T1000 (cell line): ENCODE measurements at places on chromosomes 11 and 22.

DNA sequence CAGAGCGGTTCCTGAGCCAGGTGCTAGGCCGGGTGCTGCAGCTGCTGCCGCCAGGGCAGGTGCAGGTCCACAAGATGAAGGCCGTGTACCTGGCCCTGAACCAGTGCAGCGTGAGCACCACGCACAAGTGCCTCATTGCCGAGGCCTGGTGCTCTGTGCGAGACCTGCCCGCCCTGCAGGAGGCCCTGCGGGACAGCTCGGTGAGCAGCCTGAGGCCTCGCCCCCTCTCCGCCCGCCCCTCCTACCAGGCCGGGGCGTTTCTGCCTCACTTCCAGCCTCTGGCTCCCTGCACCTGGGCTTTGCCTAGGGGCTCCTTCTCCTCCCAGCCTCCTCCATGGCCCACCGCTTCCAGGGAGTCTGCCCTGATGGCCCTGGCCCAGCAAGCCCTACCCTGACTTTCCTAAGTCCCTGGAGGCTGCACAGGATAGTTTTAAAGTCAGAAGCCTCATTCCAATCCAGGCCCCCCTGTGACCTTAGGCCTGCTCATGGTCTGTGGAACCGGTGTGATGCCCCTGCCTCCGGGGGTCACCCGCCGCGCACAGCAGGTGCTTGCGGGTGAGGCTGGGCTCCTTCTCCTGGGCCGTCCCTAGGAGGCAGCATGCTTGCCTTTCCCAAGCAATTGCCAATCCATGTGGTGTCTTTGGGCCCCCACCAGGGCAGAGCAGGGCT lies 5.5 kb downstream of the TCIRG1 start:
- no peak for DNase-seq

DNA sequence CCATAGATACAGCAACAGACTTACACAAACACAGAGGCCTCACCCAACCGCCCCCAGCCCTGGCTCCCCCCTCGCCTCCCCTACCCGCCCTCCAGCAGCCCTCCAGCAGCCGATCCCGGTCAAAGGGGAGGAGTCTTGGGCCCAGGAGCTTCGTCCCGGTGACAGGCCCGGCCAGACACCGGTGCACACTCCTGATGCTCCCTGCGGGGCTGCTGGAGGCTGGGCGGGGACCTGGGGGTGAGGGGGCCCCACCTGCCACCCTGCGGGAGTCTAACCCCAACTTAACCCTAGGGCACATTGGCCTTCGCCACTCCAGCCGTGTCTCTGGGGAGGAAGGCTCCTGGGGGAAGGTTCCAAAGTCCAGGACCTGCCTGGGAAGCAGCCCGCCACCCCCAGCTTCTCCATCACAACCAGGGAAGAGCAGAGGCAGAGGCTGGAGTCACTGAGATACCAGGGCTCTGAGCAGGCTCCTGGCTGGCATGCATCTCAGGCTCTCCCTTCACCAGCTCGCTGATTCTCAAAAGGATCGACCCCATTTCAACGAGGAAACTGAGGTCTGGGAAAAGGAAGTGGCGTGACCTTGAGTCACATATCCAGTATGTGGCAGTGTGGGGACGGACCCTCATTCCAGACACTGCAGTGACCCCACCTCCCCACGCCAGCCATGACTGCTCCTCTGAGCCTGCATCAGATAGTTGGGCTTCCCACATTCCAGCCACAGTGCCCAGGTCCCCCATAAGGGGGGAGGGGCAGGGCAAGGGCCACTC lies 14.4 kb downstream of the BCL9L start:
- no peak for DNase-seq

GRCh38 chr11:46050003-46050461 lies 71.2 kb downstream of the PHF21A start:
- peak; percentile 30 for DNase-seq

DNA sequence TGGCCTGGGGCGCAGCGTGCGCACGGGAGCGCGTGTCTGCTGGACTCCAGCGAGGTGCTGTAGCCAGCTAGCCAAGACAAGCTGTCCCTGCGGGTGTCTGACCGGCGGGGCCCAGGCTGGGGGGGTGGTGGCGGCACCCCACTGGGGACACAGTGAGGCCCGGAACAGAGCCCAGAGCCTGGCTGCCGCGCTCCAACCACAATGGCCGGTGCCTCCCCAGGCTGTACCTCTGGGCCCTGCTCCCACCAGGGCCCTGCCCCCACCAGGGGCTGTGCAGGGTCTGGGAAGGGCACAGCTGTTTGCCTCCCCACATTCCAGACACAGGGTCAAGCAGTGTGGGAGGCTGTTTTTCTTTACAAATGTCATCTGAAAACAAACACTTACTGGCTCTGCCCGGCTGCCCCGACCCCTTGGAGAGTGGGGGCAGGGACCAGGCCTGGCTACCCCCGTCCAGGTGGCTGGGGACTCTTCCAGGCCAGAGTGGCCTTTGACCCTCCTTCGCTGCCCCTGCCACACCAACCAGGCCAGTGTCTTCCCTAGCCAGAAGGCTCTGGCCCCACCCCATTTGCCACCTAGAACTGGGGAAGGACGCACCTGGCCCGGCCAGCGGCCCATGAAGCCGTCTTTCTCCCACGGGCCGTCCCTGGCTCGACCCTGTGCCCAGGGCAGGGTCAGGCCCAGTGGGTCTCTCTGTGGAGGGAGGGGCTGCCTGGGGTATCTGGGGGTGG lies 14.6 kb downstream of the H19 start:
- DNase-seq: no peak

DNA sequence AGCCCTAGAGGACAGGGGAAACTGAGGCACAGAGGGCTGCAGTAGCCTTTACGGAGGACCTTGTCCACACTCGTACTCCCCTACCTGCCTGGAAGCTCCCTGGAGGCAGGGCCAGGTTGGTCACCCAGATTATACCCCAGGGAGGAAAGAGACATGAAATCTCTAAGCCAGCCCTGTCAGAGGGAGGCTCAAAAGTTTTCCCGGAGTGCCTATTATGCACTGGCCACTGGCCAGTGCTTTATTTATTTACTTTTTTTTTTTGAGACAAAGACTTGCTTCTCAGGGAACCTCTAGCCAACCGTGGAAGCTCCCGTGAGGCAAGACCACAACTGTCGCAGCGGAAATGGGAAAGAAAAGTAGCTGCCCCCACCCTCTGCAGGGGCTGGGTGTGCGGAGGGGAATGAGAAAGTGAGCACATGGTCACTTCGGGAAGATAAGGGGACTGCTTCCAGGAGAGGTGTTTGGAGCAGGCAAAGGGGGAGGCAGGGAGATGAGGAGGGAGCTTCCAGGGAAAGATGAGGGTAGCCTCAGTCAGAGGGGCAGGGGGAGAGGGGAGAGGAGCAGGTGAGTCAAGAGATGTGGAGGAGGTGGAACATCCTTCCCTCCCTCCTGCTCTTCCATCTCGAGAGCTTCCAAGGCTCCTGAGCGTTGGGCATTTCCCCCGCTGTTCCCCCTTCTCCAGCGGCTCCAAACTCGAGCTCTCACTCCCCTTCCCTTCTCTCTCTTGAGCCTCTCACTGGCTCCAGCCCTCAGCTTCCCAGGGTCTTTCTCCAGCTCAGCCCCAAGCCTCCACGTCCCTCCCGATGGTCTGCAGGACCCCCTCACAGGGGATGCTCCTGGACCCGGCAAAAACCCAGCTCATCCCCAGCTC lies 4.3 kb downstream of the IL2RB start:
- DNase-seq: no peak

- DNase-seq: peak; percentile 11
These were observed 60.2 kb downstream of the ENDOD1 start for GRCh38 chr11:95149651-95150364.

DNA sequence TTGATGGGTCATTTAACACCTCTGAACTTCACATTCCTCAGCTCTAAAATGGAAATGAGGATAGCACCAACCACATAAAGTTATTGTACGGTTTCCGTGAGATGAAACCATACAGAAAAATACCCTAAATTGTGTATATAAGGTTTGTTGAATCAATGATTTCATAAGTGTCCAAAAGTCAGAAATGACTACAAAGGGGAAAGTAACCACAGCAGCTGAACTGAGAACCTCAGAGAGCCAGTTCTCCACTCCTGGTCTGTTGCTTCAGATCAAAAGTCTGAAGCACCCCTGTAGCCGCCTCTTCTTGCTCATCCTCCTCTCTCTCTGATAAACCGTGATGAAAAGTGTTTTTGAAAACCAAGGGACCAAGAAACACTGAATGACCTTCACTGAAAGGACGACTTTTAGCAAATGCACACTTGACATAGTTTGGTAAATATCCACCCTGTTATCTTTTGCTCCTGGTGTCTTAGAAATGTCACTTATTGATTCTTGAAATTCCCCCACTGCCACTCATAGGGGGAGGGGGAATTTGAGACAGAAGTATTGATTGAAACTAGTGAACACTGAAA lies 194.5 kb downstream of the NAV2 start:
- no peak for DNase-seq

DNA sequence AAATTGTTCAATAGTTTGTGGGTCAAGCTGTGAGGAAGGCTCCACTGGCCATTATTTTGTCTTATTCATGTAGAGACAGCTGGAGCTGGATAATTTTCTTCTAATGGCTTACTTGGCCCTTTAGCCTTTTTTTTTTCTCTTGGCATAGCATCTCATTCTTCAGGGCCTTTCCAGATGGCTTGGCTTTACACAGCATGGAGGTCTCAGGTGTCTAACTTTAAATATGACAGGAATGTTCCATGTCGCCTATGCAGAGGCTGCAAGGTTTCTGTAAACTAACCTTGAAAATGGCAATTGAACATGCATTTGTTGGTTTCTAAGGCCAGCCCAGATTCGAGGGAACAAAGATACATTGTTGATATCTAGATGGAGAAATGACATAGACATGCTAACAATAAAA lies 247.9 kb upstream of the CNTN5 start:
- DNase-seq: no peak

DNA sequence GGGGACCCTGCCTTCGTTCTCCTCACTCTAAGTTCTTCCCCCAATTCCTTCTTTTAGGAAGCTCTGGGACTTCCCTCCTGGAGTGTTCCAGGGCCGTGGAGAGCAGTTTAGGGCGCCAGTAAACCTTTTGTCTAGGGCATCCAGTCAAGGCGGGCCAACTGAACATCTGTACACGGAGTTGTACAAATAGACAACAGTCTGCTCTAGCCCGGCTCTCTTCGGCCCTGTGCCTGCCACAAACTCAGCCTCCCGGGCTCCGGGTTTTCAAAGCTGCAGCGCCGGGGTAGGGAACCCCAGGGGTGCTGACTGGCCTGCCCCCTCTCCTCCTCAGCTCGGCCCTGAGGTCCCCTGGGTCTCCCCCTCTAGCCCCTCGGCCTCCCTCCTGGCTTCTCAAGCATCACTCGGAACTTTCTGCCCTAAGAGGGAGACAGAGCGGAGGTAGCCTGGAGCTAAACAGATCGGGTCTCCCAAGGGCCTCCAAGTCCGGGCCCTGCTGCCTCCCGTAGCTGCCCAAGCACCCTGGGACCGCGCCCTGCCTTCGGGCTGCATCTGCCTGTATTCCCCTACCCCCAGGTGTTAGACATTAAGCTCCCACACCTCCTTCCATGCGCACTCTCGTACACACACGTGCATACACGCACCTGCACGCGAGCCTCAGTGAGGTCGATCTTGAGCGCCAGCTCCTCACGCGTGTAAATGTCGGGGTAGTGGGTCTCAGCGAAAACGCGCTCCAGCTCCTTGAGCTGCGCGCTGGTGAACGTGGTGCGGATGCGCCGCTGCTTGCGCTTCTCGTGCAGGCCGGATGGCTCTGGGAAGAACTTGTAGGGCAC lies 3.3 kb downstream of the PHOX2A start:
- DNase-seq: no peak

DNA sequence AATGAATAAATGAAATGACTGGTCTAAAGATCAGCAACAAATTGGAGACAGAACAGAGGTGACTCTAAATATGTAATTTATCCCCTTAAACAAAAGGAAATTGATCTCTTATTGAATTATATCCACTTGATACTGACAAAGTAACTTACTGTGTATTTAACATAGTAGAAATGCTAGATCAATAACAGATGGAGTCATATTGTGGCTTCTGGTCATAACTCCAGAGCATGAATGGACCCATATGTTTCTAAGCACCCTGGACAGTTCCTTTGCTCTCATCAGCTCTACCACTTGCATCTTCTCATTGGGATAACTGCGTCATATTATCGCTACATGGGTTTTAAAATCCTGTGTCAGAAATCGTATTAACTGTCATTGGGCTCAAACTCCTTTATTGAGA lies 222.3 kb downstream of the ETS1 start:
- no peak for DNase-seq

DNA sequence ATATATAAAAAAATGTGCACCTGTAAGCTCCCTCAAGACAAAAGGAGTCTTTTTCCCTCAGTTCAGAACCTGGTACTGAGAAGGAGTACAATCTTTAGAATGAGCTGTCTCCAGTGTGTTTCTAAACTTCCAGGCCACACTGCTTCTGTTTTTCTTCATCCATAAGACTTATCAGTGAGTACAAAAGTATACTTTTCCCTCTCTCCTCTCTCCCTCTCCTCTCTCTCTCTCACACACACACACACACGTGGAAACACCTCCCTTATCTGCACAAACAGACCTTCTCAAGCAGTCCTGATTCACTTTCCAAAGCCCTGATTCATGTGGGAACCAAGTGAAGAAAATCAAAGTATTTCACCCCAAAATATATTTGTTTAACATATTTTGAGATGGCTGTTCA lies 220.7 kb upstream of the UBASH3B start:
- DNase-seq: no peak

- peak; percentile 35 for DNase-seq
These were observed 1.4 kb downstream of the TMEM109 start for GRCh38 chr11:60915248-60915914.

- no peak for DNase-seq
These were observed 44.7 kb upstream of the MTMR2 start for GRCh38 chr11:95968585-95968984.

- DNase-seq: no peak
These were observed 15.5 kb downstream of the EFCAB6 start for GRCh38 chr22:43796567-43796966.

DNA sequence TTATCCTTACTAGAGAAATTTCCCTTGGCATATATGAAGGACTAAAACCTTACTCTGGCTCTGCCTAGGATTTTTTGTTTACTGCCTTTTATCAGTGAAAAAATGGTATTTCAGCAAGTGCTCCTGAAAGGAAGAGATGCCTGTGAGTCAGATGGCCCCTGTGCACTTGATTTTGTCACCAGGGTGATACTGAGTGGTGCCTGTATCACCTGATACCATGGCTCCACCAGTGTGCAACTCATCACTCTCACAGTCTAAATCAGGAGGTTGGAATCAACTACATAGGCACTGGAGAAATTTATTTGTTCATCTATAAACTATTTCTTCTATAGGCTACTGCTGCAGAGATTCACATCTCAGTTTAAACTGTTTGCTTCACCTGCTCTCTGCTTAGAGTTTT lies 43.2 kb downstream of the F2 start:
- no peak for DNase-seq

DNA sequence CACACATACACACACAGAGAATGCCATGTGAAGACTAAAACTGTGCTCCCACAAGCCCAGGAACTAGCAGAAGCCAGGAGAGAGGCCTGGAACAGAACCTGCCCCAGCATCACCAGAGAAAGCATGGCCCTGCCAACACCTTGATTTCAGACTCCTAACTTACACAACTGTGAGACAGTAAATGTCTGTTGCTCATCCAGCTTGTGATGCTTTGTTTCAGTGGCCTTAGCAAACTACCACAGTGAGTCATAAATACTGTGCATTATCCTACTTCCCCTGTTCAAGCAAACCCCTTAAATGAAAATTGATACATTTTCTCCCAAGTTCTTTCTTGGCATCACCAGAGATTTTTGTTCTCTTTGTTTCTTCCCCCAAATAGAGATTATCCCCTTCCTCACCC lies 1539.4 kb upstream of the TENM4 start:
- DNase-seq: no peak

GRCh38 chr22:29112681-29113080 lies 39.8 kb downstream of the KREMEN1 start:
- no peak for DNase-seq
